ENCODE measurements at places on chromosomes 11 and 22.

DNA sequence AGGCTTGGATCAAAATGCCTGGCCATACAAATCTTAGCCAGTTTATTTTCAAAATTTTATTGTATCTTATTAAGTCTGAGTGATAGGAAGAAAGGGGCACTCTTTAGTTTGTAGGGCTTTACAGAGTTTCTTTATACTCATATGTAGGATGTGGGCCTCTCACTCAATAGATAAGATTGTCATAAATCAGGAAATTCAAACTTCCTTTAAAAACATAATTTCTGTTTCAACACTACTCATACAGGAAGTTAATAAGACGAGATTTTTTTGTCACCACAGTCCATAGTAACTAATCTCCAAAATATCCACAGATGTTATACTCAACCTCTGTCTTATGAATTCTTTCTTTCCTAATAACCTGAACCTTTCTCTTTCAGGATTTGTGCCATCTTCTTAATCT lies 13.3 kb upstream of the OR56B4 start:
- no peak for DNase-seq

DNA sequence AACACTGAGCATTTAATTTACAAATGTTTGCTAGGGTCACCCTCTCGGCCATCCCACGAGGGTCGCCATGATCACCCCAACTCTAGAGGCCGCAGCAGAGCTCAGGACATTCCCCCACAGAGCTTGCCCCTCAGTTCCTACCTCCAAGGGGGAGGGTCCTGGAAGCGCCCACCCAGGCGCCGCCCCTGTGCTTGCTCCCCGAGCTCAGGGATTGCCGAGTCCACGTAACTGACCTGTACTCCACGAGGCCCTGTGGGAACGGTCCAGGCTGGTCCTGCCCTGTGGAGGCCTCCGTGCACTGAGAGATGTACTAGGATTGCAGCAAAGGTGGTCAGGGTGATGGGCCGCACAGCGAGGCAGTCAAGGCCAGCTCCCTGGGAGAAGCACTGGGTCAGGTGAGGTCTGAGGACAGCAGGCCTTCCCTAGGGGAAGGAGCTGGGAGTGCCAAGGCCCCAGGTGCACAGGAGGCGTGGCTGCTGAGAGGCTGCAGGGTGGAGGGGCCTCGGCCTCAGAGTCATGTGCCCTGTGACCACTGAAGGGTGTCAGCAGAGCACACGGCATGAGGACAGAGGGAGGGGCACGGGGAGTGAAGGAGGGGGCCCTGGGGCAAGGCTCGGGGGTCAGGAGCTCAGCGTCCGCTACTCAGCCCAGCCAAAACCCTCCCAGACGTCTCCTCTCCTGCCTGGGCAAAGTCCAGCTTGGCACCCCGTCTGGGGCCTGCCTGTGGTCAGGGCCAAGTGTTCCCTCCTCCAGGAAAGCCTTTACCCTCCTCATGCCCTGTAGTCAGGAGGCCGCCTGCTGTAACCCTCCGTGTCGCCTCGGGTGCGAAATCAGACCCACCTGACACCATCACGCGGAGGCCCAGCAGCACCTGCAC lies 2.4 kb upstream of the MIOX start:
- no peak for DNase-seq

DNA sequence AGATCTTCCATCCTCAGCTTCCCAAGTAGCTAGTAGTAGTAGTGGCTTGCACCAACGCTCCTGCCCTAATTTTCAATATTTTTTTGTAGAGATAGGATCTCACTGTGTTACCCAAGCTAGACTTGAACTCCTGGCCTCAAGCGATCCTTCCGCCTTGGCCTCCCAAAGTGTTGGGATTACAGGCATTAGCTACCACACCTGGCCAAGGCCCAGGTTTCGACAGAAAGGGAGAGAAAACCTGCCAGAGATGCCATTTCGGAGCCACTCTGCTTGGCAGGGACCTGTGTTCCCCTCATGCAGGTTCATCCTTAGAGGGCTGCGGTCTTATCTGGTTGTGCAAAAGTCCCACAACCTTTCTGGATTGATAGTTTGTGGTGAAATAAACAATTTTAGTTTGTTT lies 41.4 kb downstream of the FAM83F start:
- no peak for DNase-seq

- no peak for DNase-seq
Measured at GRCh38 chr11:98940913-98941312, 79.8 kb upstream of the CNTN5 start.

DNA sequence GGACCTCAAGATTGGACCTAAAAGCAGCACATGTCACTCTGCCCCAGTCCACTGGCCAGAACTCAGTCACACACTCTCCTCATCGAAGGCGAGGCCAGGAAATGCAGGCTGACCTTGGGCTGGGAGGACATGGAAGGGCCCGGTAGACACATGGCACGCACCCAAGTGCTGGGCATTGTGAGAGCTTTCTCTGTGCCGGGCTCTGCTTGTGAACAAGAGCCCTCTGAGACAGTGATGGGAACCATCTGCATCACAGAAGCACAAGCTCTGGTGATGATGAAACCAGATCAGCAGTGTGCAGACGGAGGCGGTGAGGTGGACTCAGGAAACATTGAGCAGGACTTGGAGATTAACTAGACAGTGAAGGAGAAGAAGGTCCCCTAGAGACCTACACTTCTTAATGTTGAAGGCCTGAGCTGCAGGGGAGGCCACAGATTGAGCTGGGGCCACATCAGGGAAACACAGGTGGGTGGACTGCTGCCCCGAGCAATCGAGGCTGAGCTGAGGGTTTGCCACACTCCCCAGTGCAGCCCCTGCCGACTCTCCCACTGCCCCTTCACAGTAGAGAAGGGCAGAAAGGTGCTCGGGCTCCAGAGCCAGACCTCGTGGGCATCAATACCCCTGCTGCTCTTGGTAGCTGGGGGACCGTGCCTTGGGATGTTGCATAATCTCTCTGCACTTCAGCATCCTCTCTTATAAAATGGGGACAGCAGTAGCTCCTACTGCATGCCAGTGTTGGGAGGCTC lies 1460.5 kb downstream of the TBC1D22A start:
- DNase-seq, result no peak

Data from LoVo (cell line).